ENCODE measurements at places on chromosomes 7 and 10. TPM values are rescaled to one million over a fixed set of nuclear protein-coding genes. Genes with fewer than 3 reads are reported as not detected.

NUTM2E gene
- not detected for total RNA-seq

ANKRD30A gene
- not detected for total RNA-seq

VGF gene
- total RNA-seq: not detected

KCNIP2 gene
- total RNA-seq: 516 TPM

HIF1AN gene
- total RNA-seq: 43.0 TPM

MPP7 gene
- 14.0 TPM for total RNA-seq

TMEM178B gene
- total RNA-seq: 35.4 TPM

CFAP46 gene
- 1.9 TPM for total RNA-seq

VIM gene
- total RNA-seq: 364 TPM

CYP3A4 gene
- total RNA-seq: 0.70 TPM

FOXP2 gene
- total RNA-seq: 2.3 TPM

DOCK1 gene
- 14.3 TPM for total RNA-seq

IFIT1B gene
- total RNA-seq: not detected

RPEL1 gene
- total RNA-seq: not detected

INA gene
- total RNA-seq: not detected

NXPH1 gene
- total RNA-seq: not detected

ATE1 gene
- 34.6 TPM for total RNA-seq

WDR86 gene
- total RNA-seq: 0.48 TPM

MMP21 gene
- total RNA-seq: not detected

ADO gene
- 16.0 TPM for total RNA-seq

NPSR1 gene
- total RNA-seq: not detected

MACC1 gene
- total RNA-seq: 0.19 TPM

C10orf88 gene
- total RNA-seq: 7.4 TPM

AEBP1 gene
- 12.4 TPM for total RNA-seq

GPER1 gene
- total RNA-seq: 2.5 TPM

INHBA gene
- 1.9 TPM for total RNA-seq

MMD2 gene
- not detected for total RNA-seq

ASB10 gene
- 42.6 TPM for total RNA-seq

PTPRZ1 gene
- total RNA-seq: 0.65 TPM

ZNF804B gene
- total RNA-seq: not detected

TMEM26 gene
- total RNA-seq: 0.54 TPM

CALHM3 gene
- not detected for total RNA-seq
